Tongue (tissue), 3 donors: ENCODE measurements at places on chromosomes 16 and 17. TPM values are rescaled to one million over a fixed set of nuclear protein-coding genes. Genes with fewer than 3 reads are reported as not detected.

- no peak for DNase-seq
Measured at GRCh38 chr16:17068524-17068923, 402.2 kb downstream of the XYLT1 start.

DNA sequence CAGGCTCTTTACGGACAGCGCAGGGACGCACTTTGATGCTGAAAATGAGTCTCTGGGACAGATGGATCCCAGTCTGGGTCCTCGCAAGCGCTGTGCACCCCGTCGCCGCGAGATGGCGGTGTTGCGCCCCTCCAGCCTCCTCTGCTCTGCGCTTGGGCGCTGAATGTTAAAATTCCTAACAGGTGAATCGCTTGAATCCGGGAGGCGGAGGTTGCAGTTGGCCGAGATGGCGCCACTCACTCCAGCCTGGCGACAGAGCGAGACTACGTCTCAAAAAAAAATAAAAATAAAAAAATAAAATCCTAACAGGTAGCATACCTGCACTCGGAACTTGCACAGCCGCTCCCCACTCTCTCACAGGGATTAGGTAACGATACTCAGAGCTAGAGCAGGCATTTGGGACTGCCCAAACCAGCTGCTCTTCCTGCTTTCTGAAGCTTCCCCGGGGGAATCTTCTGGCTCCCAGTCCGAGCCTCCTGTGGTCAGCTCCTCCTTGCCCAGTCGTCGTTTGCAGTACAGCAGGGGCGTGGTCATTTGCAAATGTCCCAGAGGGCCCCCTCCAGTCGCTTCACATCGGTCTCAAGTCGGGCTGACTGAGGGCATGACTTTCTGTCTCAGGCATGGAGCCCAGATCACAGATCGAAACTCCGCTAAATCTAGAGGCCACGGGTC, 26.2 kb upstream of the OSGIN1 start:
- DNase-seq: peak; percentile 80

DNA sequence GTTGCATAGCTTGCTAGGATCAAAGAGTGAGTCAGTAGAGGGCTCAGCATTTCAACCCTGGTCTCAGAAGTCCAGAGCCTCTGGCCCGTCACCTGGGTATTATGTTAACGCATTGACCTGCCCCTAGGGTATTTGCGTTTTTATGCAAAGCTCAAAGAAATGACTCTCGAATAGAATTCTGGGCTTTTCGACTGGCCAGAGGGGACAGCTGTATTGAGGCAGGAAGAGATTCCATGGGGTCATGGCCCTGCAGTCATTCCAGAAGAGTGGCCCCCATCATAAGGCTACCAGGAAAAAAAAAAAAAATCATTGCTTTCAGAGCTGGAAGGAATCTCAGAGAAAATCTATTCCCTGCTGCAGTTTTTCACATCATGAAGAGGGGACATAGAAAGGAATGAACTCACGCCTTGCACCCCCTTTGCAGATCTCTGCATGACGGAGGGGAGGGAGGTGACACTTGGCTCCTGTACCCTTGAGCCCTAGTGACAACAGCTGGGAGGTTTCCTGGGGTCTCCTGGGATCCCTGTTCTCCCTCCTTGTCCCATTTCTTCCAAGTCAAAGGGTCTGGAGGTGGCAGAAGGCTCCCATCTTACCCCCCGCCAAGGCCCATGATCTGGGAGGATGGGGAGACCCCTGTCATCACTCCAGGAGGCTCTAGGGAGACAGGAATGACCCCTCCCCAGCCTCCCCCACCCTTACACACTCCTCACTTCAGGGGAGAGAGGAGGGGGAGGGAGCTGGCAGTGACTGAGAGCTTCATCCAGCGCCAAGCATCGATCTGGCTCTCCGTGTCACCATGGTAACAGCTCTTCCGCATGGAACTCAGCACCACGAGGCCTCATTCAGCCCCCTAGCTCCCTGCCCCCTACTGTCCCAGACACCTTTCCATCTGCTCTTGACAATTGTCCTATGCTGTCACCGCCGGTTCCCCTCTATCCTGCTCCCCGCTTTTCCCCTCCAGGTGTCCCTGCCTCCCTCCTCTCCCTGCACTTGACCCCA, 35.8 kb downstream of the GP2 start:
- DNase-seq: no peak

DNA sequence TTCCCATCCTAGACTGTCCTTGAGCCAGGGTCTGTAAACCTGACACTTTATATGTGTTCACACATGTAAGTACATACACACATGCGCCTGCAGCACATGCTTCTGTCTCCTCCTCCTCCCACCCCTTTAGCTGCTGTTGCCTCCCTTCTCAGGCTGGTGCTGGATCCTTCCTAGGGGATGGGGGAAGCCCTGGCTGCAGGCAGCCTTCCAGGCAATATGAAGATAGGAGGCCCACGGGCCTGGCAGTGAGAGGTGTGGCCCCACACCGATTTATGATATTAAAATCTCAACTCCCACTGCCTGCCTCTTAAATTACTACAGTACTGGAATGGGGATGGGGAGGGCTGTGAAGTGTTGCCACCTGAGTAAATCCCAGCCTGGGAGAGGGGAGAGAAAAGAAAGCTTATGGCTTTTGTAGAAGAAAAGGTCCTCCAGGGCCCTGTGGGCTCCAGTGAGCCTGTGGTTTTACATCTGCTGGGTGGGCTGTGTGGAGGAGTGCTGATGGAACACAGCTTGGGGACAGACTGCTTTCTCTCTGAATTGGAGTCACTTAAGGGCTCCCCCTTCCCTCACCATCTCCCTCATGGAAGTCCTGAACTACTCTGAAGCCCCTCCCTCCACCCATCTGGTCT, 990 bp upstream of the WNK4 start:
- DNase-seq: no peak

DNA sequence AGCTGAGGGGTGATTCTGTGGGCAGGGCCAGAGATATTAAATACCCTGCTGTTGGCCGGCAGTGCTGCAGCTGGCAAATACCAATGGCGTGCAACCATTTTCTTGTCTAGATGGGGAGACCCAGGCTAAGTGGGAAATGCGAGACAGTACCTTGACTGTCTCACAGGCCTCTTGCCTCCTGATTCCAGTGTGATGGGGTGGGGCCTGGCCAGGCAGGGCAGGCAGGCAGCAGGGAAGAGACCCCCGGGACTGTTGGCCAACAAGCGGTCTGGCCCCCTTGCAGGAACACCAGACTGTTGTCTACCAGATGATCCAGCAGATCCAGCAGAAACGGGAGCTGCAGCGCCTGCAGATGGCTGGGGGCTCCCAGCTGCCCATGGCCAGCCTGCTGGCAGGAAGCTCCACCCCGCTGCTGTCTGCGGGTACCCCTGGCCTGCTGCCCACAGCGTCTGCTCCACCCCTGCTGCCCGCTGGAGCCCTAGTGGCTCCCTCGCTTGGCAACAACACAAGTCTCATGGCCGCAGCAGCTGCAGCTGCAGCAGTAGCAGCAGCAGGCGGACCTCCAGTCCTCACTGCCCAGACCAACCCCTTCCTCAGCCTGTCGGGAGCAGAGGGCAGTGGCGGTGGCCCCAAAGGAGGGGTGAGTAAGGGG, 5.7 kb upstream of the CISD3 start:
- DNase-seq: peak; percentile 95

DNA sequence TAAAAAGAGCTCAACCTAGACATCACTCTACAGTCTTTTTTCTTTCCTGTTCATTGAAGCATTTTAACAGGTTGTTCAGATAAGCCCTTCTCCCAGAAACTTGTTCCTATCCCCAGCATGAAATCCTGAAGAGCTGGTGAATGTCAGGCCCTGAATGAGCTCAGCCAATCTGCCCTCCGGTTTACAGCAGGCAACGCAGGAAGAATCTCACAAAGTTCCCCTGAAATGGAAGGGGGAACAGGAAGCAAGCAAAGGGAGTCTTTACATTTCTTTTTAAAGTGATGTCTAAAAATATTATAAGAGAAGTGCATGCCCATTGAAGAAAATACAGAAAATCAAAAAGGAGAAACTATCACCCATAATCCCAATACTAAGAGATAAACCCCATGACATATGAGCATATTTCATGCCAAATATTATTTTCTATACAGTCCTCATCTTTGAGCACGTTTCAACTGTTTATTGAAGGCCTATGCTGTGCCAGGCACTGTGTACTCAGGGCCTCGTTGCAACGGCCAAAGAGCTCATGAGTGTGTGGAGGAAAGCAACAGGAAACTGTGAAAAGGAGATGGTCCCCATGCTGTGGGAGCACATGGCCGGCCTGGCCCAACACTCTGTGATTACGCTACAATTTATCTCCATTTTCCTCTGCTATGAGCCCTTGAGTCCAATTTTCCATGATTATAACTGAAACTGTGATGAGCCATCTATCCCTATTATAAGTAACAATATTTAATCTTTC, 5.7 kb downstream of the TK2 start:
- DNase-seq: no peak

DNA sequence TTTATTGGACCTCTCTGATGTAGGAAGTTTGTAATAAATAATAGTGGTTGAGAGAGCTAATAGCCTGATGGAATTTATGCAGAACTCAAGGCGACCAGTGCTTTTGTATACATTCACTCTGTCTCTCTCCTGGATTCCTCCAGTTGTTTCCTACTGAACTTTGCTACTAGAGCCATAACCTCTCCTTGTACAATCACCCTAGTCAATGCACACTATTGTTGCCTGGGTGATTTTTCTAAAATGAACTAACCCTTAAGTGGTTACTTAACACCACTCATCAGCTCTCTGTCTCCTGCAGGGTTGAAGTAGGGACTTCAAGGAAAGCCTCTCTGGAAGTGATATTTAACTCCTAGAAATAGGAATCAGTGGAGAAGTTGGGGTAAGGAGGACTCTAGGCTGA, 9.7 kb downstream of the PHKB start:
- DNase-seq: no peak

CCL23 gene
- not detected for total RNA-seq

DPEP3 gene
- total RNA-seq: not detected

TEKT1 gene
- total RNA-seq: not detected

MYH1 gene
- 15.4 TPM for total RNA-seq

DUS2 gene
- 13.7 TPM for total RNA-seq
